ENCODE measurements at places on chromosomes 1 and 21.

DNA sequence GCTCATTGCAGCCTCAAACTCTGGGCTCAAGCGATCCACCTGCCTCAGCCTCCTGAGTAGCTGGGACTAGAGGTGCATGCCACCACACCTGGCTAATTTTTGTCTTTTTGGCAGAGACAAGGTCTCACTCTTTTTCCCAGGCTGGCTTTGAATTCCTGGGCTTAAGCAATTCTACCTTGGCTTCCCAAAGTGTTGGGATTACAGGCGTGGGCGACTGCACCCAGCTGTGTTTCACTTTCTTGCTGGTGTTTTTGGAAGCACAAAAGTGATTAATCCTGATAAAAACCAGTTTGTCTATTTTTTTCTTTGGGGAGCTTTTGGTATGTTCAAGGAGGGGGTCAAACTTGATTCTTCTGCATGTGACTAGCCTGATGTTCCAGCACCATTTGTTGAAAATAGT is 19.3 kb downstream of the RNF11 start:
- DNase-seq = no peak

DNA sequence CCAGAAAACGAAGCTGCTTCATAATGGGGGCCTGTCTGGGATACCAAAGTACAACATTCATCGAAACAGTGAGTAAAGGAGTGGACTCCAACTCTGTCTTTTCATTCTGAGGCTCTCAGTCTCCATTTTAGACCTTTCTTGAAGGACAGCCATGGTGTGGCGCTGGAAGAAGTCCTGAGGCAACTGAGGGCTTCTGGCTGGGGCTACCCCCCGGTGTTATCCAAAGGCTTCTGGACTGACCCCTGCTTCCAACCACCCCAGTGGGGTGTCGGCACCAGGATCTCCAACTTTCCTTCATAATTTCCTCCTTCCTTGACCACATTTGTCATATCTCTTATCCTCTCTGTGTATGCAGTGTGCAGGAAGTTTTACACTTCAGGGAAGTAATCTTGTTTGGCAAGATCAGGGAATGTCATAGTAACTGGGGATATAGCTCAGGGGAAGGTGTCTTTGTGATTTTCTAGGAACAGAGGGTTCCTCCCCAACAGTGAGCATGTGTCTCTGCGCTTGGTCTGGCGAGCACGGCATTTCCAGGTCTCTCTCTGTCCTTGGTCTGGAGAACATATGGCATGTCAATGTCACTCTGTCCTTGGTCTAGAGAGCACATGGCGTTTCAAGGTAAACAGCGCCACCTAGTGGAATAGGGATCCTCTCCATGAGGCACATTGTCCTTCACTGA is 19.4 kb upstream of the BSDC1 start:
- peak; percentile 79 for DNase-seq

DNA sequence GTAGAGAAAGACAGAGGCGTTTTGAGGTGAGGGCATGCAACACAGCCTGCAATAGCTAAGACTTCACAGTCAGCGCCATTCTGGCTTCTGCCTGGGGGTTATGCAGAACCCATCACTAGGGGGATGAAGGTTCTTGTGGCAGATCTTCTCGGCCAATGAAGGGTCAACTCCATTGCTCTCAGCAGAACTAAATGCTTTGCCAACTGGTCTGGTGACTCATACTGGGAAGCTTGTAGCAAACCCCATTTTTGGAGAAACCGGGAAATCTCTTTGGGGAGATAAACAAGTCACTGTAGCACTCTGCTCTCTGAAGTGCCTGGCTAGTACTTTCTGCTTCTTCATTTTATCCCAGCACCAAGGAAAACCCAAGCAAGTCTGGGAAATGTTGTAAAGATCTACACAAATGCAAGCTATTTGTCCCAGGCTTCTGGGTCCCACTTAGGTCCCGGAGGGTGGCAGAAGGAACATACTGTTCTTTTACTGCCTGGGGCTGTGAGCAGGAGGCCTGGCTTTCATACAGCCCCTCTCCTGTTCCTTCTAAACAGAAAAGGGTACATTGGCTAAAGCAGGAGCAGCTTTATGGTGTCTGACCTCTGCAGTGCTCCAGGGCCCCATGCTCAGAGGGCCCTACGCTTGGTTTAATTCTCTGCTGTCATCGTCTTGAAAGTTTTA is 28.8 kb downstream of the SHISA4 start:
- no peak for DNase-seq

GRCh38 chr21:31042080-31042464 is 3.8 kb upstream of the KRTAP19-8 start:
- DNase-seq = no peak

DNA sequence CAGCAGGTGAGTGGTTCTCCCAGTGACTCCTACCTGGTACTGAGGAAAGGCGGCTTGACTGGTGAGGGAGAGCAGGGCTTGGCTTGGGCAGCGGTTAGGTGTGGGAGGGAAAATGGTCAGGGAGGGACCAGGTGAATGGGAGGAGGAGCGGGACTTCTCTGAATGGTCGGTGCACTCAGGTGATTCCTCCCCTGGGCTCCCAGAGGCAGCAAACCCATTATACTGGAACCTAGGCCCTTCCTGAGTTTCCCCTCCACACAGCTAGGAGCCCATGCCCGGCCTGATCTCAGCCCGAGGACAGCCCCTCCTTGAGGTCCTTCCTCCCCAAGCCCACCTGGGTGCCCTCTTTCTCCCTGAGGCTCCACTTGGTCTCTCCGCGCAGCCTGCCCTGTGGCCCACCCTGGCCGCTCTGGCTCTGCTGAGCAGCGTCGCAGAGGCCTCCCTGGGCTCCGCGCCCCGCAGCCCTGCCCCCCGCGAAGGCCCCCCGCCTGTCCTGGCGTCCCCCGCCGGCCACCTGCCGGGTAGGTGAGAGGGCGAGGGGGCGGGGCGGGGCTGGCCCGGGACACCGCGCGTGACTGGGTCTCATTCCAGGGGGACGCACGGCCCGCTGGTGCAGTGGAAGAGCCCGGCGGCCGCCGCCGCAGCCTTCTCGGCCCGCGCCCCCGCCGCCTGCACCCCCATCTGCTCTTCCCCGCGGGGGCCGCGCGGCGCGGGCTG is 2.3 kb downstream of the ARTN start:
- DNase-seq = no peak

- no peak for DNase-seq
Observed at GRCh38 chr1:32893198-32894018, 7.1 kb downstream of the HPCA start.

DNA sequence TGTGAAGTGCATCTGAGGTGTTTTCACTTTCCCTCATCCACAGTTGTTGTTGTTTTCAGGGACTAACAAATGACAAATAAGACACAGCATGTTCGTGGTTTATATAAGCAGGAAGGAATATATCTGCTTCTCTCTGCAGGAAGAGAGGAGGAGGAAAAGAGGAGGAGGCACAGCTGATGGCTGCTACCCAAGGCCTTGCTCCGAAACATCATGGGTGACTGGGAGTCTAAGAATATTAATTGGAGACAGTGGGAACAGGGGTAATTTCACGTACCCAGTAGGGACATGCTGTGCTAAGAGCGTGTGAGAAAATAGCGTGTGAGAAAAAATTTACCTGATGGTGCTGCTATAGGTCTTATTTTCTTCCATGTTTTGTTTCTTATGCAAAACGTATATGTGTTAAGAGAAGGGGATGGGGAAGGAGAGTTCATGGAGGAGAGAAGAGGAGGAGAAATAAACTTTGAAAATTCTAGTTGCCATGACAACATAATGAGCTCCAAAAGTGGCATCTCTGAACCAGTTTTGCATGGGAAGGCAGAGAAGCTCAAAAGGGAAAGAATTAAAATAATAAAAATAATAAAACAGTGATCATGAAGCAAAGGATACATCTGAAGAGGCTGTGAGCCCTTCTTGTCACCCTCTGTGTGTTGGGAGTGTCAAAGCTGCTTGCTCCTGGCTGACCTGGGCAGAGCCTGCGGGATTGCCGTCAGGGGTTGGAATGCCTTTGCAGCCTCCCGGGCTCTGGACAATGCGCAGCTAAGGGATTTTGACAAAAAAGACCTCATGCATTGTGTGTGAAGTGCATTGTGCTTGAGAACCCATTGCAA is 192.0 kb downstream of the CACNA1E start:
- no peak for DNase-seq

- peak; percentile 21 for DNase-seq
Observed at GRCh38 chr1:185670187-185670627, 64.0 kb upstream of the HMCN1 start.

DNA sequence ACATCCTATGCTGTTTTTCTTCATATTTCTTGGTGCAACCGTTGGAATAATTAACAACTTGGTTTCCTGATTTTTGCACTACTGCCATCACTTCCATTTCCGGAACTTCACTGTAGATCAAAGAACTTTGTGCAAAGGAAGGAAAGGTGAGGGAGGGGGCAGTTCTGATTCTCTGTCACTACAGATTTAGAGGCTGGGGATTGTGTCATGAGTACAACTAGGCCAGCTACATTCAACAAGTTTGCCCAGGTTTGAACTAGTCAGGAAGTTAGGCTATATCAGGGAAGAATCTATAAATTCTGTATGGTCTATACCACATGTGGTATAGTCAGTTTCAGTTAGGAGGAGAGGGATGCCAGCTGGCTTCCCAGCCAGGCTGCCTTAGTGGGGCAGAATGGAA is 84.2 kb downstream of the RGL1 start:
- no peak for DNase-seq

DNA sequence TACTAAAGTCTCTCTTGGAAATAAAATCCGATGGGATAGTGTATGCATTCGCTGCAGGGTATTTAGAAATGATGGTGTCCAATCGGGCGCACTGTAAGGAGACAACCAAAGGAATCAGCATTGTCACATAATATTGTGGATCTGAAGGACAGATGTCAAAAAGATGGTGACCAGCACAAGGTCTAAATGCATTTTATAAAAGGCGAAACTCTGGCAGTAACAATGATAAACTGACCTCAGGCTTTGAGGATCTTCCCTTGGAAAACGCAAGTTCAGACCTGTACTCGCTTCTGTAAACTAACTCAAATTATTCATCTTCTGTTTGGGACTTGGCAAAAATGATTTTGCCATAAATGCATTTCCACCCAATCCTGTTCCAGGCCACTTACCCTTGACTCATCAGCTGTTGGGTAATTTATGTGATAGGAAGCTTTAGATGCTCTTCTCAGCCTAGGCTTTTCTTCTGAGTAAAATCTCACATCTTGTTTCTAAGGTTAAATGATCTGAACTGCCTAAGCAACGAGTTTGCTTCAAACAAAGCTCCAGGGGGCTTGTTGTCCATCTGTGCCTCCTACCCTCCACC is 33.8 kb downstream of the STPG1 start:
- DNase-seq = no peak

DNA sequence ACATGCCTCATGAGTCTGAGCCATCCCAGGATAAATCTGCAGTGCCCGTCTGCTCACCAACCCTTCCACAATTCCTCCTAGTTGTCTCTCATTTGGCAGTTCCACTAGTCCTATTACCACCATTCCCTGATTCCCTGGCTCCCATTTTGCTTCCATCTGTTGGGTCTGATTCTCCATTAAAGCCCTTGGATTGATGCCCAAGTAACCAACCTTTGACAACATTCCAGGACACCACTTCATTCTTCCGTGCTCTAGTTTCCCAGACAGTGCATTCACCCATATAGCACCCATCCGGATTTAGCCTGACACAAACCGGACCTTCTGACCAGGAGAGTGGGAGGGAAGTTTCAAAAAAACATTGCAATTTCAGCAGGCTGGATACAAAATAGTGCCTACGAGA is 189.4 kb upstream of the PALMD start:
- DNase-seq = no peak

GRCh38 chr1:164668491-164669400 is 109.8 kb downstream of the PBX1 start:
- no peak for DNase-seq

- DNase-seq = no peak
Observed at GRCh38 chr1:38114241-38115026, 67.8 kb upstream of the POU3F1 start.

GRCh38 chr1:214327514-214327913 is 46.6 kb downstream of the SMYD2 start:
- no peak for DNase-seq

DNA sequence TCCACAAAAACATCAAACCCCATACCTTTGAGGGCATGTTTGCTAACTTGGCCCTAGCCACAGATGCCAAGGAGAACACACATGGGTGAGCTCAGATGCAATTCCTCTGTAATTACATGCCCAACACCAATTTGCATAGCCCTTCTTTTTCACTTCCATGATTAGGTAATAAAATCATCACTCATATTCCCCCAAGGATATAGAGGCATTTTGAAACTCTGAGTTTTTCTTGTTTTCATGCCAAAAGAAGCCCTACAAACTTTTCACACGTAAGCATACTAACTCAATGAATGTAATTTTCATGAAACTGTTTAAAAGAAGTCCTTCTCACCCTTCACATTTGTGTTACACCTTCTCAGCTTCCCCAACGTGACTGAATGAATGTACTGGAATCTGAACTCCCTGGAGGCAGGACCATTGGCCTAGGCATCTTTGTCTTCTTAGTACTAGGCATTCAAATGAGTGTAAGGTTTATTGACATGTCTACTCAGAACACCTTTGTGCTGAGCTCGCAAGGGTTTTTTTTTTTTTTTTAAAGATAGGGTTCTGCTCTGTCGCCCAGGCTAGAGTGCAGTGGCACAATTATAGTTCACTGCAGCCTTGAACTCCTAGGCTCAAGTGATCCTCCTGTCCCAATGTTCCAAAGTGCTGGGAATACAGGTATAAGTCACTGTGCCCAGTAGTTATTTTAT is 31.0 kb downstream of the FBXO42 start:
- no peak for DNase-seq

GRCh38 chr1:220970311-220970710 is 91.1 kb downstream of the HLX start:
- no peak for DNase-seq

GRCh38 chr1:59692591-59692990 is 122.2 kb upstream of the HOOK1 start:
- DNase-seq = peak; percentile 11

GRCh38 chr1:86339014-86339812 is 56.9 kb downstream of the ODF2L start:
- DNase-seq = no peak

Measured in Jurkat, Clone E6-1 (cell line).